Hepatic stellate cell (primary cell): ENCODE measurements at places on chromosomes 4 and X.
A peak's percentile ranks its signal among the peaks of the same experiment; 100 is the strongest.

DNA sequence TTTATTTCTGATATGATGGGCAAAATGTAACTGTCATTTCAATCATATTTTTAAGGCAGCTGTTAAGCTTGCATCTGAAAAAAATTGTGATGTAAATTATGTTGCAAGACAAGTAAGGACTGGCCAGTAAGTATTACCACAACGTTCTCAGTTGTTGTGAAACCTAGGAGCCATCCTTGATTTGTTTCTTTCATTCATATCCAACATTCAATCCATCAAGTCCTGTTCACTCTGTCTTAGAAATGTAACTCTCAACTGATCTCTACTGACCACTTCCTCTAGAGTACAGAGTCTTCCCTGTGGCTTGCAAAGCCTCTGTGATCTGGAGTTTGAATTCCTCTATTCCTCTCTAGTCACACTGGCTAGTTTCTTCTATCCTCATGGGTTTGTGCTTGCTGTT is 161.4 kb upstream of the MAD2L1 start:
- DNase-seq = no peak

- no peak for DNase-seq
Measured at GRCh38 chrX:6002056-6002455, 226.6 kb downstream of the NLGN4X start.

- no peak for DNase-seq
Measured at GRCh38 chr4:22487328-22487727, 28.5 kb downstream of the ADGRA3 start.

- DNase-seq = no peak
Measured at GRCh38 chr4:107255114-107255513, 219.0 kb upstream of the DKK2 start.

DNA sequence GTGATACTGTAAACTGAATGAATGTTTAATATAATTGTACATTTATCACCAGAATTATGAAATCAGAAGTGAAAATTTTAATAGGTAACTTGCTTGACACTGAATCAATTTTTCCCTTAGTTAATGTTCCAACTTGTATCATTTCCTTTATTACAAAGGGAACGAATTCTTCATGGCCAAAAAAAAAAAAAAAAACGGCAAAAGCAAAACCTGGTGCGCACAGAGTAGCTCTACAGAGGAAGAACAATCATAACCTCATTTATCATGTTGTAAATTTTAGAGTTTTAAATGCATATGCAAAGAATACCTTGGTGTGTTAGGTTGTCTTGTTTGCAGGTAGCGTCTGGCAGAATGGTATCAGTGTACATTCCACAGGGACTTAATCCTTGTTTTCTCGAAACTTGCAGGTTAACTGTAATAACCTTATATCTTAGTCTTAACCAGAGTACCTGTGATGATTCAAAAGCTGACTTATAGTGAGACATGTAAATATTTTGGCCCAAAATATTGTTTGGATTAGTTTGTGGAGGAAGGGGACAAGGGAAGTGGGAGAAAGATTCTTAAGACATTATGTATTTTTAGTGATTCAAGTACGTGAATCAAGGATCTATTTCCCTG is 70.0 kb downstream of the NPNT start:
- no peak for DNase-seq

DNA sequence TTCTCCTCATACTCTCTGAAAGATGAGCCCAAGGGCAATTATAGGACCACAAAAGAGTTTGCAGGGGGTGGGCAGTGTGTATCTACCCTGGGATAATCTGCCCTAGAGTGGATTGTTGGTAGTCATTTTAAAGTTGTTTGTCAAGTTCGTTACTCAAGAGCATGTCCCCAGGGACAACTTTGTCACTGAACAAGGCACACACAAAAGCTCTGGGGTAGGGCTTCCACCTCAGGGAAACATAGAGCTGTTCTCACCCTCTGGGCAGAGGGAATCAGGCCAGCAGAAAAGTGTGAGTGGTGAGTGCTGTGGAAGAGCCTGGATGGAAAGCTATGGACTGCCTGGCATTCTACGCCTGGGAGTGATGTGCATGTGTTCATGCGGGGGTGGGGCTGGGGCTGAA is 23.3 kb upstream of the LEF1 start:
- DNase-seq = no peak

DNA sequence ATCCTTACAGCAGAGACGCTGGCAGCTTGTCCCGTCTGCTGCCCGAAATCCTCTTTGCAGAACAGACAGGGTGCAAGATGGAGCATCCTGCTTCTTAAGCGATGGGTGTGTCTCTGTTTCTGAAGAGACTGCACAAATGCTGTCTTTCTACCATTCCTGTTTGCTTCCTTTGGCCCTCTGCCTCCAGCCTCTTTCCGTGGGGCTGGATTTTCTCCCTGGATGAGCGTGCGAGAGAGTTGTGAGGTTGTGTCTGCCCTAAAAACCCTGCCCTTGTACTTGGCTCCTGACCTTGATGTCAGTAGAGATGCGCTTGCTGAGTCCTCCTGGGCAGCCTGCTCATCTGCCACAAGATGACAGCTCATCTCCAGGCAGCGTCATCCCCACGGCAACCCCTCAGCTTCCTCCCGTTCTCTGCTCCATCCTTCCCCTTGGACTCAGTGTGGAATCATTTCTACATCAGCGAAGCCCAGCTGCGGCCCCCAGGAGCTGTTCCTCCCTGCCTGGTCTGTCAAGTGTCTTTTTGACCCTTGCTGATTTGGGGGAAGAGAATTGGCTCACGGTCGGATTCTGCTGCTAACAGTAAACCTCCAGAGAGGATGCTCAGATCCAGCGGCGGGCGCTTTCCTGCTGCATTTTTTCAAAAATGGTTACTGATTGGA is 246.2 kb downstream of the ASMT start:
- no peak for DNase-seq

DNA sequence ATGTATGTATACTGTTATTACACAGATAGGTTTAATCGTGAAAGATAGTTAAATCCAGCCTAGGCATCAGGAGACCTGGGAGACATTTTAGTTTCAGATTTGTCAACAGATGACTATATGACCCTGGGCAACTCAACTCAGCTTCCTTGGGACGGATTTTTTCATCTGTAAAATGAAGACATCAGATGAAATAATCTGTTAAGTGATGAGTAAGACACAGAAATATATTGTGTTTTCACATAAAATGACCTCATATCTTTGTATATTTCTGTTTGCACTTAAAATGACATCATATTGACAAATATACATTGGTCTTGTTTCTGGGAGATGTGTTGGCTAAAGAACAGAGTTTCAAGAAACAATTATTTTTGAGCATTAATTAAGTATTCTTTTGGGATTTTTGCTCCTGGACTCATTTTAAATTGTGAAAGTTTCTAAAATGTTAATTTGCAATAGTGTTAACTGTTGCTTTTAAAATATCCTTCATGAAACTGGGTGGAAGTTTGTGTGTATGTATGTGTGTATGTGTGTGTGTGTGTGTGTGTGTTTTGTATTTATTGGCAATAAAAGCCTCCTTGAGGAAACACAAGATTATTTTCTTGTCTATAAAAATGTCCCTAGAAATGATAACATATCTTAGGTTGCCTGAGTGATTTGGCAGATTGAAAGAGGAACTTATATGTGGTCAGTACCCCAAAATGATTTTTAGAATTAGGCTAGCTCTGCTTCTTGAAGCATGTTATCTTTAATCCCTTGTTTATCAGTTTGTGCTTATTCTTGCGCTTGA is 29.1 kb upstream of the MMAA start:
- no peak for DNase-seq

DNA sequence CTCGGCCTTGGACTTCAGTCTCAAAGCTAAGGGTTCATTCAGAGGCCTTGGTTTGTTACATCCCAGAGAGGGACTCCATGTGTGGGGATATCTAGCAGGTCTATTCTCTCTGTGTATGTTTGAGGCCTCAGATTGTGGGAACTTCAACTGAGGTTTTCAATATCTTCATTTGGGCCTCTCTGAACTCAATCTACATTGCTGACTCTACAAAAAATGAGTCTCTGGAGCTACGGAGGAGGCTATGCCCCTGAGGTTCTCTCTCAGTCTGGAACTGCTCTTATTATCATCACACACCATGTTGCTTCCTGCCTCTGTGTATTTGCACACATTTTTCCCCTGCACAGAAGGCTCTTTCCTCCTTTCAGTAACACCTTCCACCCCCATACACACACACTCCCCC is 5.1 kb upstream of the TSR2 start:
- no peak for DNase-seq

- no peak for DNase-seq
Measured at GRCh38 chrX:41265615-41266014, 68.3 kb upstream of the DDX3X start.

DNA sequence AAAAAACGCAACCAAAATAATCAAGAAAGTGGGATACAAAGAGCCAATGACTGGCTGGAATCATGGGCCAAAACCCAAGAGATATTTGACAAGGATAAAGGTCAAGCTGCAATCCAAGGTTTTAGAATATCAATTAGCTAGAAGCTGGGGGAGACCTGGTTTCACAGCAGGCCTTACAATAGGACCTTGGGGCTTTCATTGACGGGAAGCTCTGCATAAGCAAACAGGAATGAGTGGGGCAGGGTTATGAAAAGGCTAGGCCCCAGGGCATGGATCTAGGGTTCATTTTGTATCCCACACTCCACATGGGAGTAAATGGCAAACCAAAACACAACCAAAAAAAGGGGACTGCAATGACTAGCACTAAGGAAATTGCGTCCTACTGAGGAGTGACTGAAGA is 215.3 kb downstream of the HS6ST2 start:
- DNase-seq = no peak

- DNase-seq = no peak
Measured at GRCh38 chr4:139622901-139623381, 42.7 kb upstream of the MGST2 start.

- DNase-seq = no peak
Measured at GRCh38 chr4:81060587-81061343, 30.3 kb downstream of the BMP3 start.

GRCh38 chr4:7659429-7660175 is 224.9 kb upstream of the PSAPL1 start:
- DNase-seq = no peak

- DNase-seq = no peak
Measured at GRCh38 chr4:153530284-153530999, 64.3 kb downstream of the TMEM131L start.

GRCh38 chr4:169557061-169557636 is 55.2 kb downstream of the NEK1 start:
- no peak for DNase-seq

GRCh38 chr4:1047976-1048772 is 36.7 kb downstream of the FGFRL1 start:
- no peak for DNase-seq

DNA sequence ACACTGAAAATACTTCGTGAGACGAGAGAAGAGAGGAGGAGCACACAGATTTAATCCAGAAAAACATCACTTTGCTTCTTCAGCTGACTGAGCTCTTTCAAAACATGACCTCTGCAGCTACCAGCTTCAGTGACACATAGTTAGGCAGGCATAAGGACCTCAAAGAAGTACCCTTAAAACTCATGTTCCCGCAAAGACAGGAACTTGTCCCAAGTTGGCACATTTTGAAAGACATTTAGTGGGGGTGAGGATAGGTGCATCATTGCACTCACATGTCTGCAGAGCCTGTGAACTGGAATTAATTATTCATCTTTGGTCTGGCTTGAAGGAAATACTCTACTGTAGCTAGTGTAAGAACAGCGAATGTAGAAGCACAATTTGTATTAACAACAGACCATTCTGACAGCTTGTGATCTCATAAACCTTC is 221.8 kb downstream of the MGST2 start:
- no peak for DNase-seq

- DNase-seq = peak; percentile 24
Measured at GRCh38 chr4:121726642-121727268, 30.0 kb upstream of the ANXA5 start.

DNA sequence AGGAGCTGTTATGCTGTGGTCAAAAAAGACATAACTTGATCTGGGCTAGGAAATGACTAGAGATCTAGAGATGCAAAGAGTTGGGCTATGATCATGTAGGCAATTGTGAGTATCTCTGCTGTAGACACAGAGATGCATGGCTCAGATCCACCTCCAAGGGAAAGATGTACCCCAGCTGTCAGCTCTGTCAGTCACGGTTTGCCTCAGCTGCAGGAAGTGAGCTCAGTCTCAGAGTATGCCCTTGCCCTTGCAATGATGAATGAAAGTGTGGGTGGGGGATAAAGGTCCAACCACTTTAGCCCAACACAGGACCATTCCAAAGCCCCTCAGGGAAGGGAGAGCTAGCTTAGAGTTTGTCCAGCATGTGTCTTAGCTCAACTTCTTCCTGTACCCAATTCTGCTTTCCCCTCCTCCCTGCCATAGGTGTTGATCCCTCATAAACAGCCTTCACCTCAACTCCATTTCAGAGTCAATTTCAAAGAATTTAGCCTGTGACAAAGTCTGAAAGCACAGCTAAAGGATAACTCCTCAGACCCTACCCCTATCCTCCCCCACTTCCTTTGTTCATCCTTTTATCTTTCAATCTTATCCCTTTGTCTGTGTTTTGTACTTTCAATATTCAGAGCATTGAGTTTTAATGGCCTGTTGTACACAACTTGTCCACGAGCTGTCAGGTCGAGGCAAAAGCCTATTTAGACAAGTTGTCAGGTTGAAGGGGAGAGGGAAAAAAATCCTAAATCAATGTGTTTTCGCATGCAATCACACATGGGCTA is 90.6 kb downstream of the MID1IP1 start:
- no peak for DNase-seq

GRCh38 chr4:169225812-169226211 is 44.9 kb downstream of the SH3RF1 start:
- no peak for DNase-seq

DNA sequence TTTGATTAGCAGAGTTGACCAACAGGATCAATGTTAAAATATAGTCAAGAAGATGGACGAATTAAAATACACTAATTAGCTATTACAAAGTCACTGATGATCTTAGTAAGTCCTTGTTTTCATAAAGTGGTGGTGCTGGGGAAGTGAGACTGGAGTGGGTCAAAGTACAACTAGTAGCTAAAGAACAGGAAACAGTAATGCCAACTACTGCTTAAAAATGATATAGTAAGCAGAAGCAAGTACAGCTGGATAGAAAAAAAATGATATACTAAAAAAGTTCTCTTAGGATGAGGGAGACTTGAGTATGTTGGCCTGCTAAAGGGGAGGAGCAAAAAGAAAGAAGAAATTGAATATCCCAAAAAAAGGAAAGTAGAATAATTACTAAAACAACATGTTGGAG is 580.8 kb upstream of the FTHL17 start:
- no peak for DNase-seq

- DNase-seq = peak; percentile 13
Measured at GRCh38 chrX:15564981-15565579, 35.7 kb downstream of the ACE2 start.

DNA sequence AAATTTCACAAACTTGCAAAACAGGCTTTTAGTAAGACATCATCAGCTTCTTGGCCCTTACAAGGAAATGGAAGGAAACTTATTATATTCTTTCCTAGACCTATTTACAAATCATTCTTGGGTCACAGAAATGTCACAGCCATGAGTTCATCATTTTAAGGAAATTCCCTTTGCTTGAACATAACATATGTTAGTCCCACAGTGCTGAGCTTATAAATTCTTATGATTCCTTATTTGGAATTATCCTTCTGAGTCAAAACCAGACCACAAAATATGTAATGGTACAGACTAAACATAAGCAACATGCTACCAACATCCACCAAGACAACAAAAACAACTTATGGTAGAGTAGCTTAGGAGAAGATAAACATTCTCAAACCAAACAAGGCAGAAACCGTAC is 236.9 kb upstream of the CTSO start:
- peak; percentile 11 for DNase-seq

- no peak for DNase-seq
Measured at GRCh38 chrX:15301924-15302323, 13.5 kb downstream of the ASB11 start.
